Fibroblast of lung (primary cell): ENCODE measurements at places on chromosomes 4 and X.

GRCh38 chr4:140028676-140029517 is 125.1 kb downstream of the MAML3 start:
- no peak for DNase-seq

DNA sequence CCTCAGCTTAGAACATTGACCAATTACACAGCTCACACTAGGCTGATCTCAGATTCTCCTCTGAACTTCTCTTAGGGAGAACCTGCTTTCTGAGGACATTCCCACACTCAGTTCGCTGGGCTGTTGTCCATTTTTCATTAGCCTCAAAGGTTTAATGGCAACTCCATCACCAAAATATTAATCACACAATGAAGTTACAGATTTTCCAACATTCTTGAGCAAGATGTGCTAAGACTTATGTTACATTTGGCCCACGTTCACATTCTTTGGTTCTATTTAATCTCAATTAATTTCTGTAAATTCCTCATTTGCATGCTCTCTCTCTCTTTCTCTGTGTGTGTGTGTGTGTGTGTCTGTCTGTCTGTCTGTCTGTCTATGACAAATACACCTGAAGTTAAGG is 82.3 kb upstream of the EDNRA start:
- DNase-seq = peak; percentile 61

GRCh38 chr4:86100539-86101215 is 259.2 kb downstream of the MAPK10 start:
- DNase-seq = peak; percentile 35

GRCh38 chrX:31279359-31279758 is 207.5 kb upstream of the FTHL17 start:
- DNase-seq = peak; percentile 12

- no peak for DNase-seq
Measured at GRCh38 chr4:74431113-74431826, 13.7 kb upstream of the AREG start.

DNA sequence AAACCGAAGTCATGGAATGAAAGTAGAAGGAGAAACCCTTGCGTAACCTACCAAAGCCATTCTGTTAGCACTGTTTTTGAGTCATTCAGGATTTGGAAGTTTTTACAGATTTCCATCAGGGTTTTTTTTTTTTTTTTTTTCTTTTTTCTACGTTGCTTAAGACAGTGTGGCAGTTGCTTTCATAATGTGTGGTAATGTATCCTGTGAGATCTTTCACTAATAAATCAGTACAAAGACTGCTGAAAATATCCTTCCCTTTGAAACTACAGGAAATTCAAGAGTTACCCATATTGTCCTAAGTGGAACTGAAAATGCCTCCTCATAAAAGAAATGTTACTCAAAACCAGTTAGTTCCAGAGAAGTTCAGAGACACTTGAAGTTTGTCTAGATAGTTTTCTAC is 137.8 kb downstream of the RAPGEF2 start:
- DNase-seq = peak; percentile 64

GRCh38 chrX:45712067-45712466 is 511.4 kb upstream of the DIPK2B start:
- peak; percentile 57 for DNase-seq

- DNase-seq = no peak
Measured at GRCh38 chrX:85851418-85851817, 195.9 kb downstream of the CHM start.

DNA sequence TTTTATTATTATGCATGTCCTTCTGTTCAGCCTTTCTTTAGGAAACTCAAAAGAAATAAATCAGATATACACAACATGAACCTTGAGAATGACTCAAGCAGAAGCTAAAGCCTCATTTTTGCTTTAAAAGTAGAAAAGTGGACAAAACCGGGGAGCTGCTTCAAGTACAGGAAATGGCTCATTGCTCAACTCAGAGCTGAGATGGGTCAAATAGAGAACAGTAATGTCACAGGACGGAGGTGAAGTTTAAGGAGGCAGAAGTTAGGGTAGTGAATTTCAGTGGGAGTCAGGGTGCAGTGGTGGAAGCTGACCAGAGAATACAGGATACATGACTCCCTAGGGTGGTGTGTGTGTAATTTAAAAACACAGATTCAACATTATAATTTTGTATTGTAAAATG is 22.2 kb downstream of the PHKA2 start:
- peak; percentile 34 for DNase-seq

- no peak for DNase-seq
Measured at GRCh38 chr4:185411849-185412248, 13.9 kb downstream of the UFSP2 start.

DNA sequence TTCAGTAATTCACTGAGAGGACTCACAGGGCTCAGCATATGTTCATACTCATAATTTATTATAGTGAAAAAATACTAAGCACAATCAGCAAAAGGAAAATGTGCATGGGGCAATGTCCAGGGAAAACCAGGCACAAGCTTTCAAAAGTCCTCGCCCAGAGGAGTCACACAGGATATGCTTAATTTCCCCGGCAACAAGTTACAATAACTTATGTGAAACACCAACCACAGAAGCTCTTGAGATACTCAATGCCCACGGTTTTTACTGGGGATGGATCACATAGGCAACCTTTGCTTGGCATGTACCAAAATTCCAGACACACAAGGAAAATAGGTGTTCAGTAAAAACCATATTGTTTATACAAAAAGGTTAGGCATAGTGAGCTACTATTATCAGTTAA is 38.5 kb upstream of the STPG2 start:
- peak; percentile 12 for DNase-seq

GRCh38 chrX:131279197-131279596 is 9.9 kb downstream of the IGSF1 start:
- no peak for DNase-seq

- peak; percentile 74 for DNase-seq
Measured at GRCh38 chrX:134484039-134484438, 24.1 kb downstream of the HPRT1 start.

DNA sequence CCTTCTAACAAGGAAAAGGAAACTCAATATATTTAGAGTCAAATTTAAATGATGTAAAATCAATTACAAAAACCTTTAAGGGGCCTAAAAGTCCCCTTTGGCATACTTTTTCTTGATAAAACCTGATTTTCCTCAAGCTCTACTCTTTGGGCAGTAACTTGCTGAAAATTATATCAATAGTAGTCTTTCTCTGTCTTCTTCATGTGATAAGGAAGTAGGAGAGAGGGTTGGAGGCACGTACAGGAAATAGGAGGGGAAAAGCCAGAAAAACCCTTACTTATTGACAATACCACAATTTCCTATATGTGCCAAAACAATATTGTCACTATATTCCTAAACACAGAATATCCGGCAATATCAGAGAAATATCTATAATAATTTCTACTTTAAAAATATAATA is 9.6 kb downstream of the RHOH start:
- DNase-seq = no peak

DNA sequence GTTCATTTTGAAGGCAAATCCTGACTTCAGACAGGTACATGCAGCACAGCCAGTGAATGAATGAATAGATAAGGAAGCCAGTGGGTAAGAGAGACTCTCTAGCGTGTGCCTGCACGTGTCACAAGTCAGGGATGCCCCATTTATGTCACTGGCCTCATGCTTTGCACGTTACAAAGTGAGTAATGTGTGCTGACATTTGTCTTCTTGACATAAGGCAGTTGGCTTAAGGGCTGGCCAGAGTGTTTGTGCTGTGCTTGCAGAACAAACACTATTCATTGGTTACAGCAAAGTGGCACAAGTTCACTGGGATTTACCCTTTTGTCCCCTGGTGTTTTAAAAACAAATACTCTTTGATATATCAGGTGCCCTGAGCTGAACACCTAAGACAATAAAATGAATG is 55.9 kb downstream of the CRMP1 start:
- no peak for DNase-seq

DNA sequence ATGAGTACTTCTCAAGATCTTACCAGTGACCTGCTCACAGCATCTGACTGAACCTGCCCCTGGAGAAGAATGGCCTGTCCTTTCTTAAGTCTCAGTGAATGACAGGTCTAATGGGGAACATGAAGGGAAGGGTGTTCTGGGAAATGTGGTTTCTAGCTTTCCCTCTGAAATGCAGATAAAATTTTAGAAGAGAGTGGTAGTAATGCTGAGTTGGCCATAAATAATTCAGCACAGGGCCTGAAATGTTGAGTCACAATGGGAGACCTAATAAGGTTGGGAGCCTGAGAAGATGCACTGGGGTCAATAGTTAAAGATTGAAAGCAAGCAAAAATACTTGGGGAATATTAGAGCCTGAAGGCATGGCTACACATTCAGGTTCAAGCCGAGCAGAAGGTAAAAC is 214.9 kb upstream of the ARHGAP24 start:
- DNase-seq = no peak

DNA sequence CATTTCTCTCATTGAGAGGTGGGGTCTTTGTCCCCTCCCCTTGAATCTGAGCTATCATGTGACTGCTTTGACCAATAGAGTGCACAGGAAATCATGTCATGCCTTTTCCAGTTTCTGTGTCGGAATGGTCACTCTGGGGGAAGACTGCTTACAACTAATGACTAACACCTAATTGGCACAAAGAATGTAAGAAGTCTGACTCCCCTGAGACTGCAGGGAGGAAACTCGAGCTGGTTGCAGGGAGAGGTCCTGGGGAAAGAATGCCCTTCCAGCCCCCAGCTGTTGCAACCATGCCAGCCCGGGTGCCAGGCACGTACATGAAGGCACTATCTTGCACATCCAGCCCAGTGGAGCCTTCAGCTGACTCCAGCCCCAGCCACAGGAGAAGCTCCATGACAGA is 254.2 kb downstream of the DHX15 start:
- DNase-seq = peak; percentile 58

- DNase-seq = no peak
Measured at GRCh38 chr4:54365691-54366090, 136.6 kb downstream of the PDGFRA start.

- DNase-seq = no peak
Measured at GRCh38 chr4:77758804-77759203, 60.4 kb downstream of the CNOT6L start.

DNA sequence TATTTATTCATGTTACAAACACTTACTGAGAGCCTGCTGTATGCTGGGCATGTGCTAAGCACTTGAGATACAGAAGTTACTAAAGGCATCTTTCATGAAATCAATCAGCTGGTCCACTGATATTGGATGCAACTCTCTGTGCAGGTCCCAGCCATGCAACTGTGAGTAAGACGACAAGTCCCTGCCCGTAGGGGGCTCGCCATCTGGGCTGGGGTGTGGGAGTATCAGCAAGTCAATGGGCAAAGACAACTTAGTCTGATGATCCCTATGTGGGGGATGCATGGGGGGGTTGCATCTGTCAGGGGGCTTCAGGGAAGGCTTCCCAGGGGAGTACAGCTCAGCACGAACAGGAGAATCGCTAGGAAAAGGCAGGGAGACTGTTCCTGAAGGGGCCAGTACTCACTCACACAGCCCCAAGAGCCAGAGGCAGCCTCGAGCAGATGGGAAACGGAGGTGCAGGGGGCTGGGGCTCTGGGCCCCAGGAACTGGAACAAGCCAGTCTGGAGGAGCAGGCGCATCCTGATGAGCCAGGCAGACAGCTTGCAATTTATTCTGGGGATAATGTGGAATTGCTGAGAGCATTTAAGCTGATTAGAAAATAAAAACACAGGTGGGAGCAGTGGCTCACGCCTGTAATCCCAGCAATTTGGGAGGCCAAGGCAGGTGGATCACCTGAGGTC is 40.2 kb downstream of the CRMP1 start:
- DNase-seq = no peak

- DNase-seq = peak; percentile 78
Measured at GRCh38 chrX:115459883-115460880, 100.8 kb upstream of the PLS3 start.

- DNase-seq = peak; percentile 63
Measured at GRCh38 chr4:123825596-123826291, 429.1 kb downstream of the SPRY1 start.

- DNase-seq = no peak
Measured at GRCh38 chr4:79678472-79679202, 270.6 kb upstream of the GK2 start.

- DNase-seq = no peak
Measured at GRCh38 chr4:56799161-56799759, 22.2 kb downstream of the SPINK2 start.

DNA sequence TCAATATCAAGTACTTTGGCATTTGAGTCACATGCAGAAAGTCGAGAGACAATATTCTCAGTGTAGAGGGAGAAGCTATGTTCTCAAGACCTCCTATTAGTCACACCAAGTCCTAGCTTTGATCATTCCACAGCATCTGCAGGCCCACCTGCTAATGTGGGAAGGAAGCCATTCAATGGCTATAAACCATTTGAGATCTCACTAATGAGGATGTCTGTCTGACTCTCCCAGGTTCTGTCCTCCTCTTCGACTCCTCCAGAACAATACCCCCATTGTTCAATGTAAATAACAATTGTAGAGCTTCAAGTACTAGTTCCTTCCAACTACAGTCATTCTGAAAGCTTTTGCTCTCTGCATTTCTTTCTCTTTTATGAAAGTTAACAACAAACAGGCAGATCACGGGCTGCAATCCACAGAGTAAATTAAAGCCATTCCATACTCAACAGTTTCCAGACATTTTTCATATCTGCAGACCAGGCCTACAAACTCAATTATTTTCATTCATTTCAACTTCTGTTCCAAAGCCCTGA is 140.2 kb upstream of the EDNRA start:
- DNase-seq = no peak

DNA sequence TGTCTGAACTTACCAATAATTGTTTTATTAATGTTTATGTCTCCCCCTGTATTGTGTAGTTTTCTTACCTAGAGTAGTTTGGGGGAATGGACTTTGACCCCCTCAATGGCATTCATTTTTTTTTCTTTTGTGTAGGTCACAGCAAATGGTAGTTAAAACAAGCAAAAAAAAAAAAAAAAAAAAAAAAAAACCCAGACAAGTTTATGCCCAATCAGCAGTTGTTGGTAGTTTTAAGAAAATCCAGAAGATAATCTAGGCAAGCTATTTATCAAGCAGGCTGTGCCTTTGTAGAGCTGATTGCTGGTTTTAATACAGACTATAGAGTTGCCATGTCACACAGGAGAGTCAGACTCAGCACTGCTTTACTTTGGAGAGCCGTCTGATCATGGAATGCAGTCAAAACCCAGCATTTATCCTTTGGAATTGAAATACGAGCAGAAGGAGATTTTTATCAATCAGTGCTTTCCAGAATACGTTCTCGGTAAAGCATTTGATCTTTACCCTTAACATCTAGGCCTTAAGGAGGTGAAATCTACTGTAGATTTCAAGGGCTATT is 16.6 kb downstream of the DCUN1D4 start:
- peak; percentile 37 for DNase-seq

GRCh38 chrX:130726661-130727060 is 176.3 kb downstream of the ENOX2 start:
- peak; percentile 33 for DNase-seq

GRCh38 chrX:154485150-154486051 is 1.0 kb downstream of the UBL4A start:
- no peak for DNase-seq

- no peak for DNase-seq
Measured at GRCh38 chr4:150117094-150117493, 38.8 kb downstream of the DCLK2 start.

GRCh38 chrX:109184506-109185139 is 297.3 kb downstream of the GUCY2F start:
- no peak for DNase-seq

GRCh38 chrX:21167011-21167410 is 207.2 kb upstream of the CNKSR2 start:
- DNase-seq = no peak

GRCh38 chrX:22164770-22165388 is 107.8 kb upstream of the CBLL2 start:
- peak; percentile 53 for DNase-seq

- no peak for DNase-seq
Measured at GRCh38 chrX:105221374-105221773, 880 bp upstream of the TEX13A start.
